Glutamatergic neuron (in vitro differentiated cells): ENCODE measurements at places on chromosomes 6 and 20. TPM values are rescaled to one million over a fixed set of nuclear protein-coding genes. Genes with fewer than 3 reads are reported as not detected.
A peak's percentile ranks its signal among the peaks of the same experiment; 100 is the strongest.

GRCh38 chr6:9564021-9564420 lies 850.9 kb downstream of the TFAP2A start:
- DNase-seq = no peak

DNA sequence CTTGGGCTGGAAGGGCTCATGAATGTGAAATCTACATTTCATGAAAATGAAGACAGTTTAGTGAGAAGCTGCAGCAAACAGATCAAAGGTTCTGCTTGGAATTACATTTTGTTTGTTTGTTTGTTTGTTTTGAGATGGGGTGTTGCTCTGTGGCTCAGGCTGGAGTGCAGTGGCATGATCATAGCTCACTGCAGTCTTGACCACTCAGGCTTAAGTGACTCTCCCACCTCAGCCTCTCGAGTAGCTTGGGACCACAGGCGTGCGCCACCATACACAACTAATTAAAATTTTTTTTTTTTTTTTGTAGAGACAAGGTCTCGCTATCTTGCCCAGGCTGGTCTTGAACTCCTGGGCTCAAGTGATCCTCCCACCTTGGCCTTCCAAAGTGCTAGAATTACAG lies 5.8 kb downstream of the DSP start:
- DNase-seq = no peak

DNA sequence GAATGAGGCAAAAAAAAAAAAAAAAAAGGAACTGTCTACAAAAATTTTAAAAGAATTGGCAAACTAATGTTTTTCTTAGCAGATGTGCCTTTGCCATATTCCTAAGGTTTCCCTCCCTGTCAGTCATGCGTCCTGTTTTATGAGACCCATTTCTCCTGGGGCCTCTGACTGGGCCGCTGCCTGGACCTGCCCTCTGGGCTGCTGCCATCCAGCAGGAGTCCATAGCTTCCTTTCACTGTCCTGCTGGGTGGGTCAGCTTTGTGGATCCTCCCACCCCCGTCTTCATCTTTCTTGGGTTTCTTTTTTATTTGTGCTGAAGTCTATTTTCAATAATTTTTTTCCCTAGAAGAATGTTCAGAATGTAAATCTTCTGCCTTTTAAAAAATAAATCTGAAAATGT lies 110.8 kb upstream of the SCP2D1 start:
- DNase-seq = no peak

DNA sequence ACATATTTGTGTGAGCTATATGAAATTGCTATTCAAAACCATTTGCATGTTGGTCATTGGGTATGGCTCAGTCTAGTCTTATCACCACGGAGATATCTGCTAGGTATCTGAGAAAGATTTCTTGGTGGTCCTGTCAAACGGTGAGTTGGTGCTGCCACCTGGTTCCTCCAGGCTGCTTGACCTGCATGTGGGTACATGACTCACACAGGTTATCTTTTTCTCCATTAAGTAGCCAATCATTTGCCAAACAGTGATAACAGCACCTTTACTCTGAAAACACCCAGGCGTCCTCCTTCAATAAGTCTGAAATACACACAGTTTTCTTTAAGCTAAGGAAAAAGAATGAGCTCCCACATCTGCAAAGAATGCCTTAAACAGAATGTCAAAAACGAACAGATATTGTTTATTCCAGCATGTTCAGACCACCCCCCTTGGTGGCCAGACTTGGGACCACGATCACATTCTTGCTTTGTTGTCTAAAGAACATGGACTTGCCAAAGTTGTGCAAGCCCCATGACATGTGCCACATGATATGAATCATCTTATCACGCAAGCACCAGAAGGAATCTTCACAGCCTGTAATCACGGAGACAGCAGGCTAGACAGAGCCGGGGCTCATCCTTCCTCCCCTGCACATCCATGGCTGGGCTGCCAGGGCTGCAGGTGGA lies 200.7 kb upstream of the THBS2 start:
- no peak for DNase-seq

Gene TSBP1
- total RNA-seq = not detected

Gene ZBTB12
- 16.2 TPM for total RNA-seq

Gene TCF15
- 19.7 TPM for total RNA-seq

DNA sequence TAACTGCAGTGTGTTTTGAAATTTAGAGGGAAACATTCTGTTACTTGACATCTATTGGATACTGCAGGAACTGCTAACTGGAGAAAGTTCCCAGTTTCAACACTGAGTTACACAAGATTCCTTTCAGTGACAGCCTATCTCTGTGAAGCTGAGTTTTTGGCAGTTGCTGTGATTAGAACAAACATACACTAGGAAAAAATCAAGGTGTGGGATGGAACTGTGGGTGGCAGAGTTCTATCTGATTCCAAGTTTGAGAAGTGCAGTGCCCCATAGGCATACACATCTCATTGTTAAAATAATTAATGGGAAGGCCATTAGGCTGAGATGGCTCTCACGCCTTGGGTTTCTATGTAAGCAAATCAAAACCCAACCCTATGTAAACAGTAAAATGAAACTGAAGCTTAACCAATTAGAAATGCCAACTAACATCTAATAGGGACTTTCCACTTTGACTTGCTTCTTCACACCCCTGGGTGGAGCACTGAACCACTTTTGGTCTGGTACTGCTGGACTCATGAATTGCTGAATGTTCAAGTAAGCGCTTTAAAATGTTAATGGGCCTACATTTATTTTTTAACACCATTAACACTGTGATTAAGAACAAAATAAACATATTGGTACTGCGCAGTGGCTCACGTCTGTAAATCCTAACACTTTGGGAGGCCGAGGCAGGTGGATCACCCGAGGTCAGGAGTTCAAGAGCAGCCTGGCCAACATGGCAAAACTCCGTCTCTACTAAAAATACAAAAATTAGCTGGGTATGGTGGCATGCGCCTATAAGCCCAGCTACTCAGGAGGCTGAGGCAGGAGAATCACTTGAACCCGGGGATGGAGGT lies 55.2 kb upstream of the TBC1D7 start:
- DNase-seq = no peak

Gene CAGE1
- not detected for total RNA-seq

- no peak for DNase-seq
Measured at GRCh38 chr20:2984956-2985661, 58.3 kb upstream of the GNRH2 start.

DNA sequence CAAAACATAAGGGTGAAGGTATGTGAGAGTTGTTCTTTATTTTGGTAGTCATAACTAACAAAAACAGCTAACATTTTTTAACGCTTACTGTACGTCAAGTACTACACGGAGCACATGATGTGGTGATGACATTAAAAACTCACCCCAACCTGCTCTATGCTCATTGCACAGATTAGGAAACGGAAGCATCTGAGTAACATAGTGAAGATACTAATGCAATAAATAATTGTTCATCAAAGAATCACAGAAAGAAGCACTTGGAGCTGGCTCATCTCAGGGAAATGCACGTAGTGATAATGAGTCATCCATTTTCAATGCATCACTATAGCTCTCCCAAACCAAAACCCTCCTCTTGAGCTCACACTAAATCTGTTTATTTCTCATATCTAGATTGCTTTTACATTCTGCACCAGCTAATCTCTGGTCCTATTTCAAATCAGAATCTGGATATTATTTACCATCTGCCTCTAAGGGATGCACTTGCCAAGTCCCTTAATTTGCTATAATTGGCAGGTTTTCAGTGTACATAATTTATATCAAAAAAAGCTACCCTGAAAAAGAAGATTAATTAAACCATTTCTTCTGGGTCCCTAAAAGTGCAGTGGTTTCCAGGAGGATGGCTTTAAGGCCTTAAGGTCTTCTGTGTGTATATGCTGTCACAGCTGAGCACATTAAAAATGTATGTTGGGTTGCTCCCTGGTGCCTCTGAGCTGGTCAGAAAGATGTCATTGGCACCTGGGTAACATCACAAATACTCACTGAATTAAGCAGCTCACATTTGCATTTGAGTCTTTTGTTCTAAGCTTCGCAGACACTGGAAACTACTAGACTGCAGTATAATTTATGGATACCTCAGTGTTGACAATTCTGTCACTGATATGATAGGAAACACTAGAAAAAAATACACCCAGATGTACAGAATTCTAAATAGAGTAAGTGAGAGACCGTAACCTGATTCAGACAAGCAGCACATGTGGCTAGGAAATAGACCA lies 677.4 kb upstream of the CITED2 start:
- peak; percentile 18 for DNase-seq

DNA sequence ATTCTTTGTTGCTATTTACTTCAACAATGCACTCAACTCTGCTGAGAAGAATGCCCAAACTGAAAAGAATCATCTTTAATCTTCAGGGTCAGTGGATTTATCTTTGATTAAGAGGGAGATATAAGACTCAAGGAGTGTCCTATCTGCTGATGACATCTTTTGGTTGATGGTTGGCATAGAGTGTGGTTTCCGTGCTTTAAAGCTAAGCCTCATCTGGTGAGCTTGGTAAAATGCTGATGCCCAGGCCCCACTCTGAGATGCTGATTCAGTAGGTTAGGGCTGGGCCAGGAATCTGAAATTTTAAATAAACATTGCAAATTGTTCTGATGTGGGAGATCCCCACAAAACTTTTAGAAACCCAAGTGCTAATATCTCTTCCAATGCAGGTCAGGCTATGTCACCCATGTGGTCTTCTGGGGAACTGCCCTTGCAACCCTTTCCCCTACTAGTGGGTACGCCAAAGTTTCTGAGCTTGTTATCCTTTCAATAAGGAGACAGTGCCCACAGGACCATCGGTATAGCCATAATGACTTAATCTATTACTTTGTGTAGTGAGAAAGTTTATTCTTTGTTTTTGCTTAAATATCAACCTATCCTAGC lies 68.5 kb upstream of the ARMH2 start:
- no peak for DNase-seq

Gene ARMH2
- 0.54 TPM for total RNA-seq

- peak; percentile 20 for DNase-seq
Measured at GRCh38 chr20:51768759-51769517, 748 bp upstream of the ATP9A start.

DNA sequence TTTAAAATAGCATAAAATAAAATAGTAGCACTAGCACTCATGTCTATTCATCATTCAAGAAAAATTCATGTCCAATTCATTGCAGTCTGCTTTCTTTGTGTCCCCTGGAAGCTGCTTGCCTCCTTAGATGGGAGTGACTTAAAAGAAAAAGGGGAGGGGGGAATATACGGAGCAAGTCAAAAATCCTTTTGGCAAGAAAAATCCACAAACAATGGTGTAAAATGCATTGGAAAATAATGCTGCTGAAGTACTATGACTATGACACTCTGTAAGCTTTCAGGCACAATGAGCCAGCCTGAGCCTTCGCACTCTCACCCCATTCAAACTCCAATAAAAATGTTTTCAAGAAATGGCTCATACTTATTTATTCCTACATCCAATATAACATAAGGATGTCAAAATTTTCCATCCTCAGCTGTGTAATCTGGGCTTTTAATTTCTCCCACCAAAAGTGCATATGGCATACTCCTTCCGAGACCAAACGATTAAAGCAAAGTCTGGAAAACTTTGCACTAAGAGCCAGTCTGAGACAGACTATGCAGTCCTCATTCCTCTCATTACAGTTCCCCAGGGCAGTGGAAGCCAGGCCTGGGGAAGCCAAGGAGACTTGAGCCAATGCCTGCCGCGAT lies 790 bp downstream of the NEDD9 start:
- DNase-seq = peak; percentile 42

- DNase-seq = no peak
Measured at GRCh38 chr6:113457198-113457597, 399.9 kb upstream of the MARCKS start.

DNA sequence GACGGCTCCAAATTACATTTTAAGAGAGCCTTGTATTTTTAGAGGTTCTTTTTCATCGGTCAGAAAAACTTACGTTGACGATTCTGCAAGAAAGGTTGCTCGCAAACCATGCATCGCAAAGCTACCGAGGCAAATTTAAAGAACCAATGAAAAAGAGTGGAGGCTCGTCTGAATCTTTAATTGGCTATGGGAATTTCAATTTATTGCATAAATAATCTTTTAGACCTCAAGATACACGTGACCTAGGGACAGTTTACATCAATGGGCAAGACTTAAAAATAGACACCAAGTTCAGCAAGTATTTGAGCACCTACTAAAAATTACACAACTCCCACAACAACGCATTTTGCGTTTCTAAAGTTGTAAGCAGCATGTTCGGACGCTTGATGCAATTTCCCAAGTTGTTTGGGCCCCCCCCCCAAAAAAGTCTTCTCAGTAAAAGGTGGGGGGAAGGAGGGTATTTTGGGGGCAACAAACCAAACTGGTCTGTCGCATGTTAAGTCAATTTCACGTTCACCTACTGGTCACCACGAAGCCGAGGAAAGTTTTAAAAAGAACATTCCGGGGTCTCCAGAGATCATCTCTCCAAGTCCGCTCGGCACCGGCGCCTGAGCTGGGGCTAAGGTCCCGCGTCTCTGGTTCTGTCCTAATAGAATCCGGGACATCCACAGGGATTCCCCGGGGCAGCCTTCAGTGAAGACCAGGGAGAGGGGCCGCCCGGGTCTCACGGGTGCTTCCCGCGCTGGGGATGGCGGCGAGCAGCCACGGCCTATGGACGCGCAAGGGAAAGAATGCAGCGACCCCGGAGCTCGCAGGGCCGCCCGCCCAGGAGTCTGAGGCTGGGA lies 851 bp downstream of the SNX5 start:
- no peak for DNase-seq
